ENCODE measurements at places on chromosomes 4 and X.

DNA sequence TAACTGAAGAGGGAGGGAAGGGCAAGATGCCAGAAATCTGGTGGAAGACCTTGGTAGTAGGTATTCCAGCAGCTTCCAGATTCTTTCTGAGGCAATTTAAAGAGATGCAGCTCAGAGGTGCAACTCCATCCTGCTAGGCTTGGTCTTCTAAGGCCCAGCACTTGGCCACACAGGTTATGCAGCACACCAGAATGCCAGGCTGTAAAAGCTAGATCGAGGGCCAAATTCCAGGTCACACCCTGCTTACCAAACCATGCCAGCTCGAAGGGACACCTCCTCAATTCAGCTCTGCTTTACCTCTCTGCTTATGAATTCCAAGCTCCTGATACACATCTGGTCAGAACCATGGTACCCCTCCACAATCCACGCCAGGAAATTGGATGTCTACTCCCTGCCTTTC, 19.8 kb upstream of the ATXN3L start:
- no peak for DNase-seq

DNA sequence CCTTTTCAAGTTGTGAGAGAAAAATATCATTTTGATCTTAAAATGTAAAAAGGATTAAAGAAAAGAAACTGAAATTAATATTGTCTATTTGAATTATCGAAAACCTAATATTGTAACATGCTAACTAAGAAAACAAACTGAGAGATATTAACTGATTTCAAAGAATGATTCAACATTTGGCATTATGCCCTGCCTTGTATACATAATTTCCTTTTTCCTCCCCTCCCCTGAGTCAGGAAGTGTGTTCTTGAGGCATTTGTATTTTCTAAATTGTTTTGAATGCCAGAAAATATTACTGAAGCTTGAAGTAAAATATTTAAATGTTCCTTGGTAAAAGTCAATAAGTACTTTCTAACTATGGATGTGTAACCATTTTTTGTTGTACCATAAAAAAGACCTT, 49.4 kb downstream of the RPS6KA3 start:
- peak; percentile 2 for DNase-seq

GRCh38 chrX:122582280-122582974, 601.7 kb upstream of the GRIA3 start:
- no peak for DNase-seq

DNA sequence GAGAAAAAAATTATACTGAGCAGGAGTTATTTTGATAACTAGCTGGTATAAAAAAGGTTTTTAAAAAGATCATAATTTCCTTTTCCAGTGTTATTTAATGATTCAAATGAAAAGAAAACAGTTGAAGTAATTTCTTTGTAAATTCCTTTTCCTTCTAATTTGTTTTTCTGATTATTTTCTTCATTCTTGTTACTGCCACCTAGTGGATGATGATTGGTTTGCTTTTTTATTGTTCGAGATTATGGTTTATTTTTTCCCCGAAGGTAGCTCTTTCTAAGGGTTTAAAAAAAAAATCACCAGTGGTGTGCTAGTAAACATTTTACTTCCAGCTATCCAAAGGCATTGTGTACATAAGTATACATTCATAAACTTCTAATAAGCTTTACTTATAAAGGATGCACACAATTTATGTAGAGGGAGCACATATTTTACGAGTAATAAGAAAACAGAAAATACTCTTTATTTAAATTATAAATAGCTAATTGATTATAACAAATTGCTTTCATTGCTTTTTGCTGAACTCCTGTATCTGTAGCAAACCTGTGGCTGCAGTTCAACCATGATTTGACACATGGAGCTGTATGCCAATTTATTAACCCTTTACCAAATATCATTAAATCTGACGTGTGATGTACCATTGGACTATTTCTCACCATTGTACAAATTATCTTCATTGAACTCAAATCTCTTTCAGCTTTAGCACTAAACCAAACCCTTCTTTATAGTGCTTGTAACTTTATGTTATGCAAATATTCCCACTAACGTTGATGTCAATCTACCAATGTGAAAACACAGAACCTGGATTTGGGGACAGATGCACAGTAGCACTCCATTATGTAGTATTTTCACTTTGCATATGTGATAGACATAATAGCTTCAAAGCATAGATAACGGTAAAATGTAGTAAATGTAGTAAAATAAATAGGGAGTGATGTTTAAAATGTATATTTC, 97.8 kb upstream of the ANK2 start:
- DNase-seq: no peak

- no peak for DNase-seq
Observed at GRCh38 chr4:140720387-140721304, 35.5 kb downstream of the TBC1D9 start.

GRCh38 chr4:15920723-15921591, 17.6 kb downstream of the FGFBP1 start:
- peak; percentile 31 for DNase-seq

DNA sequence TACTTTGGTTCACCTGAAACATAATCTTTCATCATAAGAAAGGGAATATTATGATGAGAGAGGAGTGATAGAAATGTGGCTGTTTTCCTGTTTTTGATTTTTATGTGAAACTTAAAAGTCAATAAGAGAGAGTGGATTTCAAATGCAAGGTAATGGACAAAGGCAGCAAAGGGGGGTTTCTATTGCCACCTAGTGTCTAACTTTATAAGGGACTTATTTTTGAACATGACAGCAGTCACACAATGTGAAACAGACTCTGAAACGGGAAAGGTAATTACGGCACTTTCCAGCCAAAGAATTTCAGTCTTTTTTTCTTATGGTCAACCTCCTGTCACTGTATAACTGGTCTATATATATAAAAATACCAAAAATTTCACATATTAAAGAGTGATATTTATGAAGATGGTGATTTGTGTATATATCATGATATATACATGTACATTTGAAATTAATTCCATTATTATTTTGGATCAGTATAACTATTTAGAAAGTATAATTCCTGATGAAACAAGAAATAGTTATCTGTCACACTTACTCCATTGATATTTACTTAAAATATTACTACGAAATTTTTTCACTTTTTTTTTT, 127.1 kb downstream of the FBXO8 start:
- peak; percentile 3 for DNase-seq

- DNase-seq: no peak
Observed at GRCh38 chr4:52585379-52585778, 73.7 kb downstream of the USP46 start.

- no peak for DNase-seq
Observed at GRCh38 chr4:188680004-188680666, 540.9 kb downstream of the TRIML1 start.

- no peak for DNase-seq
Observed at GRCh38 chr4:174256277-174256713, 27.2 kb downstream of the FBXO8 start.

DNA sequence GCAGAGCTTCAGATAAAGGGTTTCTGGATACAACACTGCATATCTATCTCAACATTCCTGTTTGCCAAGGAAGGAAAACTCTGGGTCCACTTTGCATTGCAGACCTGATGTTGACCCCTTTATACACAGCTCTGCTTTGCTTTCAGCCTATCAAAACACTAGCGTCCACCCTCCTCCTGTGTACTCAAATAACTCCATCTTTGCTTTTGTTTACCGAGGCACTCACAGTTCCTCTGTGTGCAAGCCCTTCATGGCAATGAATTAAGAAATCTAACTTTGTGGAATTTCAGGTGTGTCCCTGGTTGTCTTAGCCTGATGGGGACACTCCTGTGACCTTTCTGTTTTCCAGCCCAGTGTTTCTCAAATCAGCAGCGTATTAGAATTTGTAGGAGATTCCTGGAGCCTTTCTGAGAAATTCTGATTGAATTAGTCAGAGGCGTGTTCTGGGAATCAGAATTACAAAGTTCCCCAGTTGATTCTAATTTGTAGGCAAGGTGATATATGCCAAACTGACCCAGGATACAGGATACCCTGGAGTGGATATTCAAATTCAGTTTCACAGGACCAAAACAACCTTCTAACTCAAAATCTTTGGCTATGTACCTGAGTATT, 68.6 kb downstream of the DTHD1 start:
- DNase-seq: no peak

DNA sequence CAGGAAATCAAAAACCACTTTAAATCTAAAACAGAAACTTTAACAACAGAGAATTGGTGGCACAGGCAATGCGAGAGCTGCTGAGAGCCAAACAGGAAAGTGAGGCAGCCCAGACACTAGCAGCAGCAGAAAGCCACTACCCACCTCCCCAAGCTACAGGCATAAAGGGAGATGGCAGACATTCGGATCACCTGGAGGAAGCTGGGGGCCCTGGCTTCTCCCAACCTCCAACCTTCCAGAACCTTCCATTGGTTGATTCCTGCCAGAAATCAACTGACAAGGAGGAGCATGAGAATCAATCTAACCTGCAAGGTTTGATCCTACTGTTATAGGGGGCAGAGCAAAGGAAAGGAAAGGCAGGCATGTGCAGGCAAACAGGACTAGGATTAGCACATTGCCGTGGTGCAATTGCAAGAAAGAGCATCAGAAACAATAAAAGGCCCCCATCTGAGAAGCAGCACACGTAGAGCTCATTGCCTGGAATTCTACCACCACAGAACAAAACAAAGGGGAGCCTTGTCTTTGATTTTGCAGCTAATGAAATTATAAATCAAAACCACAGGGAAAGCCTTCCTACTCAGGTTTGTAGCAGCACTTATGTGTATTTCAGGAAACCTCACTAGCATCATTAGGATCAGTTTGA, 427.3 kb upstream of the RASGEF1B start:
- no peak for DNase-seq

DNA sequence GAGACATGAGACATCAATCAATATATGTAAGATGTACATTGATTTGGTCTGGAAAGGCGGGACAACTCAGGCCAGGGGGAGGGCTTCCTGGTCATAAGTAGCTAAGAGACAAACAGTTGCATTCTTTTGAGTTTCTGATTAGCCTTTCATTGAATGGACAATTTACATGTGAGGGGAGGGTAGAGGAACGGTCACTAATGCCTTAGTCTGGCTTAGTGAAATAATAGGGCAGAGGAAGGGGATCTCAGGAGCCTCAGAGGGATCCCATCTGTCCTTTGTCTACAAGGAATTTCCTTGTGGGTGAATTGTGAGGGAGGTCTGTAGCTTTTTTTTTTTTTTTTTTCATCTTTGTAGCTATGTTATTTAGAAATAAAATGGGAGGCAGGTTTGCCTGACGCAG, 88.3 kb downstream of the GK start:
- DNase-seq: no peak

GRCh38 chrX:38657562-38657961, 96.2 kb downstream of the TSPAN7 start:
- DNase-seq: no peak

GRCh38 chr4:6437826-6438238, 34.6 kb downstream of the PPP2R2C start:
- no peak for DNase-seq

DNA sequence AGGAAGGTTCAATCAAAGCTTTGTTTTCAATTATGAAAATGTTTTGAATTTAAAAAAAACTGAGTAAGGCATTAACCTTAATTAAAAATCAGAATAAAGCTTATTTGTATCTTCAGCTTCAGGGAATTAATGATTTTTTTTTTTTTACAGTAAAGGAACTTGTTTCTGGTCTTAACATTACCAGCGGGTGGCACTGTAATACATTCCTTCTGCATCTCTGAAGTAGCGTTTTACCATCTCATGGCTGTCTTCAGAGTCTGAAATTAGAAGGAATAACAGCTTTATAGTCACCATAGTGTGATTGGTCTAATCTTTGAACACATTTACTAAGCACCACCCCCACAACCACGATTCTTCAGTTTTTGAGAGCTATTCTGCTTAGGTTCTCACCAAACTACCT, 102.6 kb downstream of the IL1RAPL2 start:
- DNase-seq: no peak

DNA sequence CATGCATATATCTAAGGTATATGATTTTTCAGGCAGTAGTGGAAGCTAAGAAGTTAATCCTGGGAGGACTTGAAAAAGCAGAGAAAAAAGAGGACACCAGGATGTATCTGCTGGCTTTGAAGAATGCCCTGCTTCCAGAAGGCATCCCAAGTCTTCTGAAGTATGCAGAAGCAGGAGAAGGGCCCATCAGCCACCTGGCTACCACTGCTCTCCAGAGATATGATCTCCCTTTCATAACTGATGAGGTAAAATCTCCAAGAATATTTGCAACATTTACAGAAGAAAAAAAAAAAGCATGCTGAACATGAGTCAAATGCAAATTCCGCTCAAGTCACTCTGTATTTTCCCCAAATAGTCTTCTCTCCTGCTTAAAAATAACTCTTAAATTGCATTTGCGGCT, 32.1 kb downstream of the MTTP start:
- no peak for DNase-seq

GRCh38 chr4:113146876-113147358, 97.5 kb downstream of the ANK2 start:
- DNase-seq: no peak

DNA sequence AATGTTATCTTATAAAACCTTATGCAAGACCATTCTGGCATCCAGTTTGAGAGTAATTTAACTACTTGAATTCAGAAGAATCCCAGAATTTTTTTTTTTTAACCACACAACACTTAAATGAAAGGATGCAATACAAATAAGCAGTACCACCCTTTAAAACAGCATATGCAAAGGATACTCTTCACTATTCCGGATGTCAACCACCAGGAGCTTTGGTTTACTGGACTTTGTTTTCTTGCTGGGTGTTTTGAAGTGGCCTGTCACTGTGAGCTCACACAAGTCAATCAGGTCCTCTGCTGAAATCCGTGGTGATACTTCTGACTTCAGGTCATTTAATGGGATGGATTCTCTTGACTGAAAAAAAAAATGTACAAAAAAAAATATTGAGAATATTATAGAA, 200.0 kb downstream of the TBCK start:
- no peak for DNase-seq

All from NCI-H446 (cell line).